ENCODE measurements at places on chromosomes 1 and 21.

DNA sequence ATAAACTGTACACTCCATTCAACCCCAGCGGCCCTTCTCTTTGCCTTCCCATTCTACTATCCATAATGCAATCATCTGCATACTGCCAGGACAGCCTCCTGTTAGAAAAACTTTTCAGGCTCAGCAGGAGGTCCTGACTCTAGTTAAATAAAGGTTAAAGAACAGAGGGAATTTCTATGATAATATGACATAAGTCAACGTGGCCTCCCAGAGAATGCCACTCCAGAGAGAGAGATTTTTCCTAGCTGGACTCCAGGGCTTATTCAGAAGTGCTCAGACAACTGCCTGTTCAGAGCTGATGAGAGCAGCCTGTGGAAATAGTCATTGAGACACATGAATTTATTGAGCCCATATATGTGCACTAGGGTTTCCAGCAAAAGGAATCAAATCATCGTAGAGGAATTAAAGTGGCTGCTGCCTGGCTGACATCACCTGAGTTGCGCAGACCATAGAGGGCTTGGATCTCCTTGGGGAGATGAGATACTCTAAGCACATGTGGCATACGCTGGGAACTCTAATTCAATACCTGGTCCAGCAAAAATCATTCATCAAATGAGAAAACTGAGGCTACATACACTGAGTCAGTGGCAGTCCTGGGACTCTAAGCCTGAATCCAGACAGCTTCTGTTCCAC lies 736.2 kb downstream of the PTPRU start:
- DNase-seq = no peak

DNA sequence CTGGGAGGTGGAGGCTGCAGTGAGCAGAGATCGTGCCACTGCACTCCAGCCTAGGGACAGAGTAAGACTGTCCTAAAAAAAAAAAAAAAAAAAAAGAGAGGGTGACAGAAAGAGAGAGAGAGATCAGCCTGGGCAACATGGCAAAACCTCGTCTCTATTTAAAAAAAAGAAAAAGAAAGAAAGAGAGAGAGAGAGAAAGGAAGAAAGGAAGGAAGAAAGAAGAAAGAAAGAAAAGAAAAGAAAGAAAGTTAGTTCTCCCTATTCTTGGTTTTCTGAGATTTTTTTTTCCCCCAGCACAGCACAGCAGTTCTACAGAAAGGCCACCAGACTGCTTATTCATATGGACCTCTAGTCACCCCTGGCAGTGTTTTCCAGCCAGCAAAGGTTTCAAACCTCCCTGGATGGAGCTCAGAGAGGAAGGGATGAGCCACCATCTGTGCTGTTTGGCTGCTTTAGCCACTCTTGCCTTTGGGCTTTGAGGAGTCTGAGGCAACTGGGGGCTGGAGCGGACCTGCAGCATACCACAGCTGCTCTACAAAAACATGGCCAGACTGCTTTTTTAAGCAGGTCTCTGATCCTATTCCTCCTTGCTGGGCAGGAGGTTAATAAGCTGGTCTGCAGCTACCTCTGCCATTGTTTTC lies 10.6 kb downstream of the S100A6 start:
- no peak for DNase-seq

GRCh38 chr1:84585803-84586202 lies 11.6 kb upstream of the CTBS start:
- no peak for DNase-seq

GRCh38 chr21:45373991-45374816 lies 30.8 kb upstream of the COL18A1 start:
- no peak for DNase-seq

DNA sequence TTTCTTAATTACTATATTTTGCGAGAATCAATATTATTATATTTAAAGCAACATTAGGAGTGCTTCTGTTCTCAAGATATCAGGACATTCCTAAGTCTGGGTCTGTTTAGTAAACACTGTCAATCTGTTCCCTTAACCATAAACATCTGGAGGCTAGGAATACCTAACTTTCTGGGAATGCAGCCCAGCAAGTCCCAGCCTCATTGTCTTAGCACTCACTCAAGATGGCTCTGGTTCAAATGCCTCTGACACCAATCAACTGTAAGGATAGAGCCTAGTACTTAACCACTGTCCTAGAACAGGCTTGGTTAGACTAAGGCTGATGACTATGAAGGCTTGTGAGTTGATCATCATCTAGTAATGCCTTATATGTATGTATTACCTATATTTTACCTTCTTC lies 61.5 kb downstream of the TNN start:
- DNase-seq = no peak

- DNase-seq = no peak
These were observed 158.9 kb downstream of the PCBP3 start for GRCh38 chr21:45802425-45802824.

- DNase-seq = no peak
These were observed 29.7 kb downstream of the TRIM11 start for GRCh38 chr1:228376651-228377631.

GRCh38 chr21:22813201-22813600 lies 1815.0 kb downstream of the NCAM2 start:
- DNase-seq = no peak

All from esophagus squamous epithelium (tissue), 5 donors.